ENCODE measurements at places on chromosomes 2 and 18.
A peak's percentile ranks its signal among the peaks of the same experiment; 100 is the strongest.

DNA sequence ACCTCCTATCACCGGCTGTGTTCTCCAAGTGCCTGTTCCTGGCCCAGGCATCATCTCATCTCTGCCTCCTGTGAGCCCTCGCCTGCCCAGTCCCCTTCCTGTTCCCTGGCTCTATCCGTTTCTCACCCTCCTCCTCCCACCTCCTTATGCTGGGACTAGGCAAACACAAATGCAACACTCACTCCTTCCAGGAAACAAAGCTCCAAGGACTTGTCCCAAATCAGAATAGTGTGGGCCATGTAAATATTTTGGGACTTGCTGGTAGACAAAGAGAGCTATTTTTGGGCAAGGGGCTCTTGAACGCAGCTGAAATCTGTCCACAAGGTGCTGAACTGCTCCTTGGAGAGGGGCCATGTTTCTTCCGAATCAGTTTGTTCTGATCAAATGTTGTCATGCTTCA, 25.3 kb downstream of the MBP start:
- DNase-seq: peak; percentile 40

- DNase-seq: no peak
These were observed 98.3 kb downstream of the GATA6 start for GRCh38 chr18:22267697-22268096.

DNA sequence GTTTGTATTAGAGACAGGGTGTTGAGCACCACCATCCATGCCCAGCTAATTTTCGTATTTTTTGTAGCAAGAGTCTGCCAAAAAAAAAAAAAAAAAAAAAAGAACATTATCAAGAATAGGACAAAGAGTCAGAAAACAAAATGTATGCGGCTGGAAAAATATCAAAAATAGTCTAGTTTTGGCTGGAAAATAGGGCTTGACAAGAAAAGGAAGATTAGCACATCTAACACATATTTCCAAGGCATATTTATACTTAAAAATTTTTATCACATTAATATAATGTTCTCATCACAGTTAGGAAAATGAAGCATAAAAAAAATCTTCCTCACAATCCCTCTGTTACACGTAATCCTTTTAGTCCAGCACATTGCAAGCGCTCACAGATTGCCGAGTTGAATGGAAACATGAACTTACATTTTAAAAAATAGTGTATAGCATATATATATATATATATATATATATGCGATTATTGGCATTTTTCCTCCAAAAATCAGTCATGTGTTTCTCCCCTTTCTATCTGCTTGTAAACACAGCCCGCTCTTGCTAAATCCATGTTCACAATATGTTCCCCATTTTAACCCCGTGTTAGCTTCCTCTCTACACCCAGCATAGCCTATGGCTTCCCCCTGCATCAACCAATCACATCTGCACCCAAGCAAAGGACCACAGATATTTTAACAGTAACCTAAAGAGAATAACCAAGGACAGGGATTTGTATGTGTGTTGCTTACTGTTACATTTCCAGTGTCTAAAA, 183.0 kb downstream of the AFF3 start:
- DNase-seq: no peak

- no peak for DNase-seq
These were observed 111.6 kb downstream of the SMAD7 start for GRCh38 chr18:48838921-48839818.

GRCh38 chr18:2826581-2826980, 20.2 kb upstream of the EMILIN2 start:
- no peak for DNase-seq

GRCh38 chr2:190553254-190553653, 18.7 kb upstream of the NEMP2 start:
- DNase-seq: no peak

GRCh38 chr2:39787950-39788349, 8.9 kb upstream of the THUMPD2 start:
- no peak for DNase-seq

GRCh38 chr18:25075331-25075730, 276.6 kb downstream of the ZNF521 start:
- no peak for DNase-seq

- no peak for DNase-seq
These were observed 16.2 kb upstream of the BBS5 start for GRCh38 chr2:169462896-169463695.

- no peak for DNase-seq
These were observed 193.3 kb upstream of the SPHKAP start for GRCh38 chr2:228374741-228375140.

- DNase-seq: no peak
These were observed 10.4 kb downstream of the ERFE start for GRCh38 chr2:238169048-238169707.

- no peak for DNase-seq
These were observed 35.2 kb downstream of the CYRIA start for GRCh38 chr2:16630463-16630862.

DNA sequence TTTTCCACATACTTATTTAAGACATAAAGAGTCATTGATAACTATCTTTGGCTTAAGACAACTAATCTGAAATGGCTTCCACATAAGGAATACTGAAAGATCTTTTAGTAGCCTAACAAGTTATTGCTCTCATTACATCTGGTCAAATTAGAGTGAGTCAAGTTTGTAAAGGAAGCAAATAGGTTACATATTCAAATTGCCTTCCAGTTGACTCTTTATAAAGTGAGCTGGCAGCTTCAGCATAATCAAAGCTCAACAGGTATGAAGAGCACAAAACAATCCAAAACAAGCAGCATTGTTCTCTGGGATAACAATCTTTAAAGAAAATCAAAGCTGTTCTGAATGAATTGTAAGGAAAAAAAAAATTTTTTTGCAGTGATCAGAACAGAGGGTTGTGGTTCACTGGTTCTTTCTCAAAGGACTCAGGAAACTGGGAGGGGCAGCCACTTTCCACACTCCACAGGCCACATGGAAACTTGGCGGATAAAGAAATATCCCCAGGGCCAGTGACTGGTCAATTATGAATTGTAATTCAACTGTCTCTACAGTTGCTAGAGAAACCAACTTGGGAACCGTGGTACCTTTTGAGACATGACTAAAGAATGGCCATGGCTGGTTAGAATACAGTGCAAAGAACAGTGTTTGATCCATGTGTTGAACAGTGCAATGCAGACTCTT, 369.3 kb upstream of the KCNH7 start:
- no peak for DNase-seq

DNA sequence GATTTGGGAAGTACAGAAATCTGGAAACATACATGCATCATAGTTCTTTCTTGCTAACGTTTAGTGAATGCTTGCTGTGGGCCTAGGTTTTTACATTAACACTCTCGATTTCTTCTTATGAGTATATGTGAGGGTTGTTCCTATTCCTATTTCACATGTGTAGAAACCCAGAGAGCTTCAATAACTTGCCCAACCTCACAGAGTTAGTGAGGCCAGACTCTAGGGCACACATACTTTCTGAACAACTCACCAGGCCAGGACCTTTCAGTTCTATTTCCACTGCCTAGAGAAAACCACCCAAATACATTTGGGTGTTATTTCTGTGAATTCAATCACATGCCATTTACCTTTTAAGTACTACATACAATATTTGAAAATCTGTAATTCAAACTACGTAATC, 8.2 kb upstream of the KCTD1 start:
- DNase-seq: no peak

- DNase-seq: no peak
These were observed 55.6 kb downstream of the GREB1 start for GRCh38 chr2:11589316-11589940.

DNA sequence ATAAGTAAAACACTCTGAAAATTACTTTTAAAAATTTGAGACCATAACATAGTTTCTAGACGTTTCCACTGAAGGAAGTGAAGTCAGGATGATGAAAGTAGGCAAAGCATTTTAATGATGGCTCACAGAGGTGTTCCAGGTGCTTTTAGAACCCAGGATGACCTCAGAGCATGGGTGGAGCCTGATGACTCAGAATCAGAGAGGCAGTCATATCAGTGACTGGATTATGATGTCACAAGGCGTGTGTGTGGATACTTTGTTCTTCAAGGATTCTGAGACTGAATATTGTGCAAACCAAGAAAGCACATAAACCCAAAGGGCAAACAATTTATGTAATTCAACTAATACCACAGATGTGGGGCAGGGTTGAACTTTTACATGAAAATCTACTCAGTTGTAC, 208.0 kb upstream of the FBXO11 start:
- DNase-seq: no peak

DNA sequence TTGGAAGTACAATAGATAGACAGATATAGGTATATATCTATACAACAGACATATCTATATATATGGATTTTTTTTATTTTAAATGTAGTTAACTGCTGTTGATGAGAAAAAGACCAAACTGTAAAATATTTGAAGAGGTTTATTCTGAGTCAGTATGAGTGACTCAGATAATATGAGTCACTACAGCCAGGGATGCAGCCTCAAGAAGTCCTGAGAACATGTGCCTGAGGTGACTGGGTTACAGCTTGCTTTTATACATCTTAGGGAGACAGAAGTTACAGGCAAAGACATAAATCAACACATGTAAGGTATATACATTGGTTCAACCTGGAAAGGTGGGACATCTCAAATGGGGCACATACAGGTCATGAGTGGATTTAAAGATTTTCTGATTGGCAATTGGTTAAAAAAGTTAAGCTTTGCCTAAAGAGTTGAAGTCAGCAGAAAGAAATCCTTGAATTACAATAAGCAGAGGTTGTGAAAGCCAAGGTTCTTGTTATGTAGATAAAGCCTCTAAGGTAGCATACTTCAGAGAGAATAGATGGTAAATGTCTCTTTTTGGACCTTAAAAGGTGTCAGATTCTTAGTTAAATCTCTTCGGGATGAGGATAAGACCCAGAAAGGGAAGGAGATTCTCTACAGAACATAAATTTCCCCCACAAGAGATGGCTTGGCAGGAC, 149.9 kb downstream of the RBM43 start:
- no peak for DNase-seq

DNA sequence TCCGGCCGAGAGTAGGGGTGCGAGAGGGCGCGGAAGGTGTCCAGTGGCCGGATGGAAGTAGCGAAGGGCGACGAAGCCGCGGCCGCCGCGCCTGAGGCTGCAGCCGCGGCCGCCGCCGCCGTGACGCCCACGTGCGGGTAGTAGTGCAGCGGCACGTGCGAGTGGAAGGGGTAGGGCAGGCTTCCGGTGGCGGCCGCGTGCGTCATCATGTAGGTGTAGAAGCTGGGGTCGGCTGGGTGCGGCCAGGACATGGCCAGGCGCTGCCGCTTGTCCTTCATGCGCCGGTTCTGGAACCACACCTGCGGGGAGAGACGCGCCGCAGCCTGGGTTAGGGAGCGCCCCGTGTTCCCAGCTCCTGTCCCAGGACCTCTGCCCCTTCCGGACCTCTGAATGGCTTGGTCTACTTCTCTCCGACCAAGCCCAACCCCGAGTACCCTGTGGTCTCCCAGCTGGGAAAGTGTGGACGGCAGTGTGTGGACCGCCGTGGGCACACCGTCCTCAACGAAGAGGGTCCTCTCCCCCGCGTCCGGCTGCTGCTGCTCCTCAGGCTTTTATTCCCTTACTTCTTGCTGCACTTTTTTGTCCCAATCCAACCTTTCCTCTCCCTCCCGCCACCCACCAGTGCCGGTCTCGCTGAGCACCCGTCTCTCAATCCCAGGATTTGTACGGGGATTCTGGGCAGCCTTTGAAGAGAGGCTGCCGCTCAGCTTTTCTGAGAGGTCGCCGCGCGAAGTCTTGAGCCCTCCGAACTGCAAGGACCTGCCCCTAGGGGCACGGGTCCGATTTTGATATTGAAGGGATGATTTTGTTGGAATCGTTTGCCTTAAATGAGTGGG, 3.0 kb downstream of the EVX2 start:
- DNase-seq: no peak

DNA sequence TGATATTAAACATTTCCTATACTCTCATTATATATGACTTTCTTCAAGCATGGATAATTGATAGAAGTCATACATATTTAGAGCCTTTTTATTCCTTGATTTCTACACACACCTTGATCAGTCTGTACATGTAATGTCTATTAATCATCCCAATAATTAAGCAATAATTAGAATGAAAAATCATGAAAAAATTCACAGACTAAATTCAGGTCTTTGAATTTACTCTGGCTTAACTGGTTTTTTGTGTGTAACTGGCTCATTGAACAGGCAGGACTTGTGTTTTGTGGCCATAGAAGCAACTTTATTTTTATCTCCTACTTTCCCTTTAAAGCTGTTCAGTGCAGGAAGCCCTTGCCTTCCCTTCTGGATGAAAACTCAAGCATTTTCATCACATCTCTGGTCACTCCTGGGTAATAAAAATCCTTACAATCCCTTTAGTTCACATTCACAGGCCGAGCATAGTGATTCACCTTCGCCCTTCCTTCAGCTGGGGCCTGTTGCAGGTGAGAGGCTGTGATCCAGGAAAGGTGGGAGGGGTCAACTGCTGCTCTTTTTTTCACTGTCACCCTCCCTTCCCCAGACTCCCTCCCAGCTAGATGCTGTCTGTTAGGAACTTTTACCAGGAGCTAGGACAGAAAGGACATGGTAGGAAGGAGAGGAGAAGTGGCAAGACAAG, 58.0 kb upstream of the ITSN2 start:
- no peak for DNase-seq

DNA sequence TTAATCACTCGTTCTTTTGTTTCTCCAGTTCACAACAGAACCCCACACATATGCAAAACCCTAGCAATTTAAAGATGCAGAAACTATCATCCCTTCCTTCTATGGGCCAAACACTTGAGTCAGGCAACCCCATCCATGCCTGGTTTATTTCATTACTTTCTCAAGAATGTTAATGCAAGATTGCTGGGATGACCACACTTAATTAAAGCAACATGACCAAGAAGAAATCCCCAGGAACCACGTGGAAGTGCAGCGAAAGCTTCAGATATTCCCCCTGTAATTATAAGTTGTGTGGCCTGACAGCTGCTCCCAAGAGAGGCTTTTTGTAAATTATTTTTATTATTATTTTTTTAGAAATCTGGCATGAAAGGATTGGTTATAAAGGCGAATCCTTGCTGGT, 246.2 kb upstream of the ID2 start:
- DNase-seq: no peak

GRCh38 chr18:78080081-78080480, 830.4 kb downstream of the GALR1 start:
- DNase-seq: no peak

DNA sequence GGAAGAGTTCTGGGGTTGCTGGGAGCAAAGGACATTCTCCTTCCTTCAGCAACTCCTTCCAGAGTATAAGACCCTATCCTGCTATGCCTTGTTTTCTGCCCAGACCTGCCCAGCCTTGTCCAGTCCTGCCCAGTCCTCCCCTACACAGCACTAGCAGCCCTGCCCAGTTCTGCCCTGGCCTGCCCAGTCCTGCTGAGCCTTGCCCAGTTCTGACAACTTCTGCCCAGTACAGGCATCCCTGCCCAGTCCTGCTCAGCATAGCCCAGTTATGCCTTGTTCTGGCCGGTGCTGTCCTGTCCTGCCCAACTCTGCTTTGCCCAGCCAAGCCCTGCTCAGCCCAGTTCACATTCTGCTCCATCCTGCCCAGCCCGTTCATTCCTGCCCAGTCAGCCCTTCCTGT, 44.9 kb upstream of the ALK start:
- DNase-seq: no peak

GRCh38 chr2:120952318-120952717, 216.7 kb downstream of the GLI2 start:
- no peak for DNase-seq

GRCh38 chr2:236088368-236089057, 79.7 kb downstream of the GBX2 start:
- DNase-seq: no peak

GRCh38 chr2:20595439-20596192, 55.3 kb downstream of the HS1BP3 start:
- DNase-seq: peak; percentile 60

GRCh38 chr2:101653469-101653868, 44.0 kb upstream of the MAP4K4 start:
- no peak for DNase-seq

All from activated naive CD4-positive, alpha-beta T cell treated with anti-CD3 and anti-CD28 coated beads, Interleukin-2, amount 50 U/mL, for 72 hours (primary cell).